Astrocyte (in vitro differentiated cells and primary cell): ENCODE measurements at places on chromosomes 7 and 10.

- no peak for DNase-seq
Observed at GRCh38 chr7:68573271-68574005, 1024.8 kb upstream of the AUTS2 start.

DNA sequence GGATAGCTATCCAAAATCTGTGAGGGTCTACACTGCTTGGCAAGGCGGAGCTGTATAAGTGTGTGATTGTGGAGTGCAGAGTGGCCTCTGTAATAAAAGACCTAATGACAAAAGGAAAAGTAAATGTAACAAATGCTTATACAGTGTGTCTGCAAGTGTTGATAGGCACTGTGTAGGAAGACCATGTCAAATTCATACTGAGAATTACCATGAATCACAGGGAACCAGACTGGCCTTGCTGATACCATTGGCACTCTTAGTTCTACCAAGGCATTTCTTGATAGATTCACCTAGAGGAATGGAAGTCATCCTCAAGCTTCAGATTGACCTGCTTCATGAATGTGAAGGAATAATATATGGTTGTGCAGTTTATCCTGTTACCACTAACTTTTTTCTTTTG lies 58.8 kb downstream of the CYCS start:
- no peak for DNase-seq

GRCh38 chr10:43228783-43229207 lies 38.1 kb downstream of the RASGEF1A start:
- DNase-seq: no peak

DNA sequence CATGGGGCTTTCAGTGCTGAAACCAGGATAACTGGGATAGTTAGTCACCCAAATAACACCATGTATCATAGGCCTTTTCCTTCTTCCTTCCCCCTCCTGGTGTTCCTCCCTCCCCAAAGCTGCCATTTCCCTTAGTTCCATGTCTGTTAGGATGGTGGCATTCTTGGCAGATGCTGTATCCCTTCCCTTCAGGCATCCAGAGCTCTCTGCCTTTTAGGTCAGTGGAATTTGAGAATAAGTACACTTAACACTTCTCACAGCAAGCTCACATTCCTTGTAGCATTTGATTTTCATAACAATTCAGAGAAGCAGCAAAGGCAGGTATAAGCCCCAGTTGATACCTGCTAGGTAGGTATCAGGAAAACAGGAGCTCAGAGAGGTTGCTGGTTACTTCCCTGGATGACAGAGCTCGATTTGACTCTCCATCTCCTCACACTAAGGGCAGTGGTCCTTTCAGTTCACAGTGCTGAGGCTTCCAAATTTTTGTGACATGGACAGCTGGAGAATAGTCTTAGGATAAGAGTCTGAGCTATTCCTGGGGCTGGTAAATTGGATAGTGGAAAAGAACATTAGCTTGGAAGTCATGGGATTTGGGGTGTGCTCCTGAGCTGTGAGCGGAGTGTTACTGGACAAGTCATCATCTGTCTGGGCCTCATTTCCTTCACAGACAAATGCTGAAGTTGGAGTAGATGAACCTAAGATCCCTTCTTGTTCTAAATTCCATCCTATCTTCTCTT lies 108.7 kb upstream of the RHOBTB1 start:
- DNase-seq: no peak

DNA sequence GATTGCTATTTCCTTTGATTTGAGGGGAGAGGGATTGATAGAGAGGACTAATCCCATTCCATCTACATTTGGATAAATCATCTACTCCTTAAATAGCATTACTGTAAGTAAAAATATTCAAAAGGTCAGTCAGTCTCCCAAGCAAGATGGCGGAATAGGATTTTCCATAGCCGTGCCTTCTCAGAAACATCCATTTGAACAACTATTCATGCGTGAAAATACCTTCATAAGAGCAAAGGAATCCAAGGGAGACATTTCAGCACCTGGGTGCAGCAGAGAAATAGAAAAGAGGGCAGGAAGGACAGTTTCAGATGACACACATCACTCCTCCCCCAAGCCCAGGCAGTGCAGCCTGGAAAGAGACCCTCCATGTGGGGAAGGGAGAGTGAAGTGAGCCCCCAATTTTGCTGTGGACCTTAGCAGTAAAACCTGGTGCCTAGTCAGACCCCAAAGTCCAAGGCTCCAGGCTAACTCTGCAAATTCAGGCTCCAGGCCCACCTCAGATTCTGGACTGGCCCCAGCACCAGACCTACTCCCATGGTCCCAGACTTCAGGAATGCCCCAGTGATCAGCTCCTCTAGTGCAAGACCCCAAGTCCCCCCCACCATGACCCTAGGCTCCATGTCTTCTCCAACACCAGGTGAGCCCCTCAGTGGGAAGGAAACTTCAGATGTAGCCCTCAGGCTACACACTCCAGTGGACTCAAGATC lies 104.3 kb upstream of the LANCL2 start:
- no peak for DNase-seq

DNA sequence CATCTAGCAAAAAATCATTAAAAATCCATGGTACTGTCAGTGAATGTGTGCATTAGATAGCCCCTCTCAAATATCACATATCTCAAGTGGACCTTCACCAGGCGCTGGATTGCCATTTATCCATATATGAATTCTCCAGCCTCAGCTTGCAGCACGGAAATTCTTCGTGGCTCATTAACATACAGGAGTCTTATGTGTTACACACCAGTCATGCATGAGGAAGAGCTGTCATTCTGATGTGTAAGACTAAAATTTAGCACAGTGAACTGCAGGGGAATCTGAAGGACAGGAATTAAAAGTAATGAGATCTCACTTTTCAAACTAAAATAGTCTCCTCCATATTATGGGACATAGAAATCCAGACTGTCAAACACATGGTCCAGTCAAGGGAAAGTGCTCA lies 542.4 kb upstream of the DPP6 start:
- DNase-seq: no peak

DNA sequence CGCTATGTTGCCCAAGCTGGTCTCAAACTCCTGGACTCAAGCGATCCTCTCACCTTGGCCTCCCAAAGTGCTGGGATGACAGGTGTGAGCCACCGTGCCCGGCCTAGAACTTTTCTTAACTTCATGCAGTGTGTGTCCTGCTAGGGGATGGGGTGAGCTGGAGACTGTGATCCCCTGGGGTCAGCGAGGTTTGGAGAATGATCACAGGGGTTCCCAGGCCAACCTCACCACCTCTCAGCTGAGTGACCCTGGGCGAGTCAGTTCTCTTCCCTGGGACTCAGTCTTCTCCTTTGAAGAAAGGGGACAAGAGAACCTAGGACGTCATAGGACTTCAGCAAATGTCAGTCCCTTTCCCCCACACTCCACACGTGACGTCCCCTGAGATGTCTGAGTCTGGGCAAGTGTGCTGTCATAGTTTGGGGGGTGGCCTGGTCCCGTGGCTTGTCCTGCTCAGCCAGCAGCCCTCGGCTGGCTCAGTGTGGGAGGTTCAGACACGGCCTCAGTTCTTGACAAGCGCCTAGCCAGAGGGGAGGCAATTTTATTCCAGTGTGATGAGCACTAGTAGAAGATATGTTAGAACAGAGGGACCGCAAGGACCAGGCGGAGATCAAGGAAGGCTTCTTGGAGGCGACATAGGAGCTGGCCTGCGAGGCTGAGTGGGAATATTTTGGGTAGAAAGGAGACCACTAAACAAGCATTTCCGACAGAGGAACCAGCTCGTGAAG lies 43.3 kb upstream of the ELN start:
- no peak for DNase-seq

GRCh38 chr7:45980181-45980905 lies 59.3 kb upstream of the IGFBP3 start:
- DNase-seq: peak; percentile 67

DNA sequence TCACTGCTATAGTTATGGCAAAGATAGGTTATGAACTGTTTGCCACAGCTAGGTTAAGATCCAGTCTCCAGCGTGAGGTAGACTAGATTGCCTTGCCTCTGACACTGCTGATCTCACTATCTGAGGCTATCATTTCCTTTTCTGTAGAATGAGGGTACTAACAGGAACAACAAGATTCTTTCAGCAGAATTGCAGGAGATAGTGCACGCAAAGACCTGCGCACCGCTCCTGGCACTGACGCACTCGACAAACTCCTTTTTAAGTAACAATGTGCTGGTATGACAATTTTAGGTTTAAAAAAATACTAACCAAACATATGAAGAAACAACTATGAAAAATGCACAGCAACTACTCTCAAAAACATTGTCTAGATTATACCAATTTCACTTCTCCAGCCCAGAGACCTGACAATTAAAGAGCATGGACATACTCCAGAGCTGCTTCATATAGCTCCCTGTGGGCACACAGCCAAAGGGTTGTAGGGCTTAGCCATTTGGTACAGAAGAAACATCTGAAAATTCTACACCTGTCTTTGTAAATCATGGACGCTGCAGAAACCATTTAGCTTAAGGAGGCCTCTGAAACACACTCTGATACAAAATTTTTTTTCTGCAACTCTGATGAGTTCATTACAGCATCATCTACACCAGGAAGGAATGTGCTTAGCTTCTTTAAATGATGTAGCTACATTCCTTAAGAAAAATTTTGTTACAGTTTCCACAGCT lies 7.8 kb downstream of the ADAM12 start:
- no peak for DNase-seq

DNA sequence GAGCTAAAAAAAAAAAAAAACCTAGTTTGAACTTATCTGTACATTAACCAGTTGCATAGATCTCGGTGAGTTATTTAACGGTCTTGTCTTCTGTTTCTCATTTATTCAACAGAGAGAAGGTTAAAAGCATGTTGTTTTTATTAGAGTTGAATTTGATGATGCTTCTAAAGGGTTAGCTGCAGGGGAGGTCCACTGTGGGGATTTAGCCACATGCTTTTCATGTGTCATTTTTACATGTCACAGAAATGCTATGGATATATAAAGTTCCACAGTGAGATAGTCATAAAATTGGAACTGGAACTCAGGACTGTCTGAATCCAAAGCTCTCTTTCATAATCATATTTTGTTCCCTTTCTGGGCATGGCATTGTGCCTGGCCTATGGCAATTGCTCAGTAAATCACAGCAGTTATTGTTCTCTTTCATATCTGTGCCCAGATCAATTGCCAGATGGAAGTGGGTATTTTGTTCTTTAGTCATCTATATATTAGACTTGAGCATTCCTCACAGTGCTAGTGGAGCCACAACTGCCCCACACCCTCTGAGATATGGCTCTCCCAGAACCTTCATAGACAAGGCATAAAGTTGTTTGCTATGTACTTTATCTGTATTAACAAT lies 578.8 kb downstream of the NRG3 start:
- no peak for DNase-seq

DNA sequence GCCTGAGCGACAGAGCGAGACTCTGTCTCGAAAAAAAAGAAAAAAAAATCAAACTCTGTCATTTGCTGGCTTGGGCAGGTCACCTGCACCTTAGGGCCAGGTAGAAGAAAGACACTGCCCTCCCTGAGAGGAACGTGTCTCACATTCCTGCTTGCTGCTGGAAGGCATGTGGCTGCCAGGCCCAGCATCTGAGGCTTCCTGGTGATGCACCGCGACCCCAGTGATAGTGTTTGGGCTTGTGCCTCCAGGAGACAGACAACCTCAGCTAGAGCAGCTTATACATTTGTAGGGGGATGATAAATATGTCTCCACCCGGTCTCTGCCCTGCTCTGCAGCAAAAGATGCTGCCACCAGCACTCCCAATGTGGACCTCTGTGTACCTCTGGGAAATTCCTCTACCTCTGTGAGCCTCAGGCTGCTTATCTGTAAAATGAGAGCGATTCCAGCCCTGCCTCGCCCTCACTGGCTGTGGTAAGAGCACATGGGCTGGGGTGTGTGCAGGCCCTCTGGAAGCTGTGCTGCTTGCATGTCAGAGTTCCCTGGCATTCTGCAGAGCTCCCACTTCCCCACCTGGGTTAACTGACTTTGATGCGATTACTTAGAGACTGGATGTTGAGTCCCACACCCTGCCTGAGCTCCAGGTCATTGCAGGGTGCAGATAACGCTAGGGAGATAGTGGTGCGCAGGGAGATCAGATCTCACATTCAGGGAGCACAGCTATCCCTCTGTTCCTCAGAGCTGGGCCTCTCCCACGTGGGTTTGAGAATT lies 19.9 kb downstream of the SLC29A3 start:
- DNase-seq: no peak

DNA sequence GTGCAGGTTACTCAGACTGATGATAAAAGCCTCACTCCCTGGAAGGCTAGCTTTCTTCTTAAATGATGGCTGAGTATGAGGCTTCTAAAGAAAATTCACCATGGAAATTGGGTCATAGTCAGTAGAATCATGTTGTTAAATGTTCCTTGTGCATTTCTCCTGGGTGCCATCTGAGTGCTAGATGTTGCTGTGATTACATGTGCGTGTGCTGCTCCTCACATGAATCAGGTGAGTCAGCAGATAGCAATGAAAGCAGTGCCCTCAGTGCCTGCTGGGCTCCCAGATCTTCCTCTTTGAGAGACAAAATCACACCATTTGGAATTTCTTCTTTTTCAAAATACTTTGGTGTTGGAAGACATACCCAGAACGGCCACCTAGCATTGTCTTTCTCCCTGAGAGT lies 331.7 kb downstream of the XPNPEP1 start:
- no peak for DNase-seq

DNA sequence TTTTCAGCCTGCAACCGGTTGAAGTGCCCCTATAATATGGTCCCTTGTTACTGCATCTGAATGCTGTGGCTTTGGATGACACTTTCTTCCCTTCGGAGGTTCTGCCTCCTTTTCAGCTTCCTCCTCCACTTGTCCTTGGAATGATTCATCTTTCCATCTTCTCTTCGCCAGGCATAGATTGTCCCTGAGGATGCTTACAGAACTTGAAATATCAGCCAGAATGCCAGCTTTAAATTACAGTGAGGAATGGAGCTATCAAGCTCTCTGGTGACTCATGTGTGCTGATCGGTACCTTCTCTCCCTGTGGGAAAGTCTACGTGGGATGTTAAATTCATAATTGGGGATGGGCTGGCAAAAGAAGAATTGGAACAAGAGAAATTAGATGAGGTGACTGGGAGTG lies 45.9 kb upstream of the PDK4 start:
- DNase-seq: no peak

- DNase-seq: no peak
Observed at GRCh38 chr7:37365405-37365804, 83.3 kb downstream of the ELMO1 start.

DNA sequence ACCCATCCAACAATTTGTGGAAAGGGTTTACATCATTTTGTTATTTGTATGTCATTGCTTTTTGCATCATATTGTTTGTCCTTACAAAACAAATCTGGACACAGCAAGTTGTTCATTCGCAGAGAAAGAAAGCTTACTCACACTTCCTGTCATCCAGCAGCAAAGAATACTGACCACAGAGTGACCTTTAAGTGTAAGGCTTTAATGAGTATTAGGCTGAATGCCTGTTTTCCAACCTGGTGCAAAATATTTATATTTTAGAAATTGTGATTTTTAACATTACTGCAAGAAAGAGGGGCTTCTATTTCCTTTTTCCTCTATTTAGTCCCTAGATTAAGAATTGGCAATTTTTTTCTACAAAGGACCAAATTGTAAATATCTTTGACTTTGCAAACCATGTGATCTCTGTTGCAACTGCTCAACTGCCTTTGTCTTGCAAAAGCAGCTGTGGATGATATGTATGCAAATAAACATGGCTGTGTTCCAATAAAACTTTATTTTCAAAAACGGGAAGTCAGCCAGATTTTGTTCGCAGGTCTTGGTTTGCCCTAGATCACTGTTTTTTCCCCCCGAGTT lies 27.8 kb upstream of the ITGB1 start:
- DNase-seq: peak; percentile 91
